ENCODE measurements at places on chromosomes 12 and 14.

- no peak for DNase-seq
These were observed 6.4 kb downstream of the SSH1 start for GRCh38 chr12:108850854-108851573.

DNA sequence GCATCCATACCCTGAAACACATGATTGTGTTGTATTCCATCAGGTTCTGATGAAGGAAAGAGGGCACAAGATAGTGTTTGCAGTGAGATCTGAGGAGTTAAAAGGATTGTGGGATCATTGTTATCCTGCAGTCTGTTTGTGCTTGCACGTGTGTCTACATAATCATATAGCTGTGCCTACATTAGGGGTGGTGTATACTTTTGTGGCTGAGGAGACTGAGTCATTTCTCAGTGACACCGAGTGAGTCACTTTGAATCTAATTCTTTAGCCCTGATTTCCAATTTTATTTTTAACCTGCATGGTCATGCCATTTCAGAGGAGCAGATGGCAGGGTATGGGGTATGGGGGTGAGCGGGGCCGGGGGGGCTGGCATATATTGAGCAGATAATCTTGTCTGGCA is 133.2 kb downstream of the ANO4 start:
- DNase-seq = no peak

- DNase-seq = no peak
These were observed at the start of gene ACACB for GRCh38 chr12:109115758-109116610. Gene ACACB (plus strand): TSS chr12:109116587. CDS start chr12:109139406, 22,819 bp downstream.

- DNase-seq = no peak
These were observed 13.8 kb upstream of the SLC38A2 start for GRCh38 chr12:46386360-46386867.

- no peak for DNase-seq
These were observed 23.4 kb downstream of the DNM1L start for GRCh38 chr12:32702473-32702872.

GRCh38 chr12:26690601-26691000 is 142.4 kb downstream of the ITPR2 start:
- no peak for DNase-seq
